ENCODE measurements at places on chromosomes 2 and 18.

DNA sequence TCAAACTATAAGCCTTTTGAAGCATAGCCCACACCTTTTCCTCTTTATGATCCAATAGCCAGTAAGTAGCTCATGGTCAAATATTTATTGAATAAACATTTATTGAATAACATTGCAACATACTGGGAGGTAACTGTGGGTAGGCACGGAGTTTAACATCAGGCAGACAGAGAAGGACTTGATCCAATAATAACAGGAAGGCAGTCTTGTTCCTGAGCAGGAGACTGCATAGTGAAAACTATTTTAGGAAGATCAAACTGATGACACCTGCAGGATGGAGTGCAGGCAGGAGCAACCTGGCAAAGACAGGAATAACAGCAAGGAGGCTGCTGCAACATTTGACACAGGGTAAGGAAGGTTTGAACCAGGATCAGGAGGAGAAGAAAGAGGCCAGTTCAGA, 3.1 kb upstream of the DCTN1 start:
- DNase-seq = no peak

- no peak for DNase-seq
These were observed 188.3 kb downstream of the GBX2 start for GRCh38 chr2:235979753-235980435.

DNA sequence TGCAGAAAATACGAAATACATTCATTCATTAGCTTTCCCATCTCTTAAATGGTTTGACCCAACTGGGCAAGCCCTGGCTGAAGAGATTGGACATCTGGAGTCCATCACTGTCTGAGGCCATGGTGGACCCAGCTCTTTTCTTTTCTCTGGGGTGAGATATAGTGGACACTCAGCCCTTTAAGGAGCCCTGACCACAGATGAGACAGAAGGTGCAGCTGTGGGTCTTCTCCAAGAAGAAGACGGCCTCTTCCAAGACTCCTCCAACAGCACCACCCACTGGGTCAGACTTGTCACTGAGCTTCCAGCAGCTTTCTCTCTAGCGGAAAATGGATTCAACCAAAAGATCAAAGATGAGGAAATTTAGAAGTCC, 27.2 kb downstream of the TWIST2 start:
- DNase-seq = no peak

DNA sequence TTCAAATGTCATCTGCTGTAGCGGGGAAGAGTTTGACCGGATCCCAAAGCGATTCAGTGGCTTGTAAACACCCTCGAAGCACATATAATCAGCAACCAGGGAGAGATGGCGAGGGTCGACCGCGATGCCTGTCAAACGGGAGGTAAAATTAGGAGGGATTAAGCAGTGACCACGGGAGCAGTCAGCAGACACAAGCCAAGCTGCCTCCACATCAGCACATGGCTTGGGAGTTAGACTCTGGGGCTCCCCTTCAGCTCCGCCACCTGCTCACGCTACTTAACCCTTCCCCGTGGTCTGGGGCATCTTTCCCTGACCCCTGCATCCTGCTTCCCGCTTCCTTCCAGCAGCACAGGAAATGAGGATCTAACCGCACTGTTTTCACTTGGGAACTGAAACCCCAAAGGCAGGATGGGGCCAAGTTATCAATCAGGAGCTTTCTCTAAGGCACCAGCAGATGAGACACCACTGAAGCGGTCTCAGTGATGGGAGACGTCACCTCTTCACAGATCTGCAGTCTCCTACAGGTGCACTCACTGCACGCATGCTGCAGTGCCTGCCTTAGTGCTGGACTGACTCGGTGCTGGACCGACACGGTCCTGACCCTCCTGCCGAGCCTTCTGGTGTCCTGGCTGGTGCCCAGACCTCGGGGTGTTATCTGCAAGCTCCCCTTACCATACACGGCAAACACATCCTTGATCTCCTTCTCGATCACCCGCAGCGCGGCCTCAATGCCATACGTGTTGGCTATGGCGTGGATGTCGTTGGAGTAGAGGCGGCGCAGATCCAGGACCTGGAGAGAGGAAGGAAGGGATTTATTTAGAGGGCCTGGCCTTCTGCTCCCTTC, 77.5 kb downstream of the POLR1A start:
- no peak for DNase-seq

GRCh38 chr18:35409911-35410310, 32.8 kb upstream of the ZNF396 start:
- no peak for DNase-seq

GRCh38 chr18:45175511-45175910, 439.8 kb upstream of the SLC14A2 start:
- DNase-seq = no peak
